ENCODE measurements at places on chromosomes 1 and 21.

DNA sequence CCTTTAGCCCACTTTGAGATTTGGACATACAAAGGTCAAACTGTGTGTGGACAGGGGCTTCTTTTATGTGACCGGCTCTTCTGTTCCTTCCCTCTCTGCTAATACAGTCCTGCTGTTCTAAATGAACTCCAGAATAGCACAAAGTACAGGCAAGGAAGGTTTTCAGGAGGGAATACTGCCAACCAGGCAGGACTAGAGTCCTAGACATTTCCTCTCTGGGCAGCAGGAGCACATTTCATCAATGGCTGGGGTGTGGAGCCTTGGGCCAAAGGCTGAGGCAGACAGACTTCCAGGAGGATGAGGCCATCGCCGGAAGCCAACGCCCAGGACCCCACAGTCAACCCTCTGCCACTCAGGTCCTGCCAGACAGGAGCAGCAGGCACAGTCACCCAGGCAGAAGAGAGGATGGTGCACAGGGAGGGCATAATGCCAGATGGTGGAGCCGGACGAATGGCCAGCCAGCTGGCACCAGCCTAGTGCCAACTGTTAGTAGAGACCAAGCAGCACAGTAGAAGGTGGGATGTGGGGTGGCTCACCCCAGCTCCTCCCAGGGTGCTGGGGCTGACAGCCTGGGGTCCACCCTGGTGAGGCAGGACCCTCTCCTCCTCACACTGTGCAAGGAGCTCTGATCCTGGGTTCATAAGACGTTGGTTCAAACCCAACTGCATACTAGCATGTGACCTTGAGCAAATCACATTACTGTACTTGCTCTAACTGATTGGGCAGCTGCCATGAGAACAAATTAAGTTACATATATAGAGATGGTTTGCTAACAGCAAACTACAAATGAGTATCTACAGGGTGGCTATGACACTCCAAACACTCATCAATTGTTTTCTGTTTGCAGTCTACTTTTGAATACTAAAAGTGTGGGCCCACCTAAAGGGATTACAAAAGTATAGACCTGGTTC, 410.7 kb downstream of the SIPA1L2 start:
- no peak for DNase-seq

GRCh38 chr1:27010226-27010994, 2.2 kb downstream of the TENT5B start:
- no peak for DNase-seq

DNA sequence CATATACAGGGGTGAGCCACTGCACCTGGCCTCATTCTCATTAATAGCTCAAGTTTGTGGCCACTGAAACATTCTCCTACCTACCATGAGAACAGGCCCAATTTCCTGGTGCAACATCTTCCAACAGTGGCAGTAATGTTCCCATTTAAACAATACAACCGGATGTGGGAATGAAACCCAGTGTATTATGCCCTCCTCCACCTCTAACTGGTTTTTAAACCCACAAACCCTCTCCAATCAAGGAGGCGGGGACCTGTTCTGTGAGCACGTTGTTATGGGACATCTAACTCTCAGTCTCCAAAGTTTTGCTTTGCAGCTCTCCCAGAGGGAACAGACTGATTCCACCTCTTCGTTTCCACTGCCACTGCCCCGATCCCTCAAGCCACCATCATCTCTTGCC, 2.6 kb downstream of the CTNNBIP1 start:
- no peak for DNase-seq

GRCh38 chr1:155910621-155911121, 478 bp downstream of the RIT1 start:
- DNase-seq = peak; percentile 38

DNA sequence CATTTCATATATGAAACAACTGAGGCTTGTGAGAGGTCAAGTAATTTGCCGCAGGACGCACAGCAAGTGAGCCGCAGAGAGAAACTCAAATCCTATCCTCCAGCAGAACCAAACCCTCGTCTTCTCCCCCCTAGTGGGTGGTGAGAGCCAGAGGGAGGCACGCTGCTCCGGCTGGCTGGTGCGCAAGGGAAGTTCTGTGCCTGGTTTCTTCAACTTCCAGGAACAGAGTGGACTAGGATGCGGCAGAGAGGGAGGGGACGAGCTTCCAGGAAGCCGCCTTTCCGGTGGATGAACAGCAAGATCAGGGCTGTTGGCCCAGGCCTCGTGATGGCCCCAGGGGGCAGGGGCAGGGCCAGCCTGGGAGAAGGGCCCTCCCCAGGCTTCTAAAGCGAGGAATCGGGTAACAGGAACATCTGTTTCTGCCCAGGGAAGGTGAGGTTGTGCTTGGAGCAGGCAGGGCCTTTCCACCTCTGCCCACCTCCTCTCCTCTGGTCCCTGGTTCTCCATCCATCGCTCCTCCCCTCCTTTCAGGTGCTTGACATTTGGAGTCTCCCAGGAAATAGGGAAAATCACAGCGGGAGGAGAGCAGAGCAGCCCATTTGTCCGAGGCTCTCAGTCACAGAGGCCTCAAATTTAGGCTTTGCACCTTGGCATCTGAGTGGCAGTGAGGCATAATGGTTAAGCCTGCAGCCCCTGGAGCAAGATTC, 16.8 kb upstream of the PDIK1L start:
- peak; percentile 24 for DNase-seq

DNA sequence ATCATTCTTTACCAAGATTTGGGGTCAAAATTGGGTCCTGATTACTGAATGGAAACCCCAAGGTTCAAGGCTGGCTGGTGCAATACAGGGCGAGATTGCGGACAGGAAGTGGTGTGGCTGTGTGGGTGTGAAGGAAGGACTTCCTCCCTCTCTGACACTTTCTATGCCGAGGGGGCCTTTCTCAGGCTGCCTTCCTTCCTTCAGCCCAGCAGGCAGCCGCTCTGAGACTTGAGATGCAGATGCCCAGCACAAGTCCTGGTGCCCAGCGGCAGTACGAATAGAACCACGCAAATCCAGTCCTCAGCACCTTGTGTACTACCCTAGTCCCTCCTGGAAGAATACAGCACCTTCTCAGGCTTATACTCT, 16.3 kb downstream of the BATF3 start:
- no peak for DNase-seq

DNA sequence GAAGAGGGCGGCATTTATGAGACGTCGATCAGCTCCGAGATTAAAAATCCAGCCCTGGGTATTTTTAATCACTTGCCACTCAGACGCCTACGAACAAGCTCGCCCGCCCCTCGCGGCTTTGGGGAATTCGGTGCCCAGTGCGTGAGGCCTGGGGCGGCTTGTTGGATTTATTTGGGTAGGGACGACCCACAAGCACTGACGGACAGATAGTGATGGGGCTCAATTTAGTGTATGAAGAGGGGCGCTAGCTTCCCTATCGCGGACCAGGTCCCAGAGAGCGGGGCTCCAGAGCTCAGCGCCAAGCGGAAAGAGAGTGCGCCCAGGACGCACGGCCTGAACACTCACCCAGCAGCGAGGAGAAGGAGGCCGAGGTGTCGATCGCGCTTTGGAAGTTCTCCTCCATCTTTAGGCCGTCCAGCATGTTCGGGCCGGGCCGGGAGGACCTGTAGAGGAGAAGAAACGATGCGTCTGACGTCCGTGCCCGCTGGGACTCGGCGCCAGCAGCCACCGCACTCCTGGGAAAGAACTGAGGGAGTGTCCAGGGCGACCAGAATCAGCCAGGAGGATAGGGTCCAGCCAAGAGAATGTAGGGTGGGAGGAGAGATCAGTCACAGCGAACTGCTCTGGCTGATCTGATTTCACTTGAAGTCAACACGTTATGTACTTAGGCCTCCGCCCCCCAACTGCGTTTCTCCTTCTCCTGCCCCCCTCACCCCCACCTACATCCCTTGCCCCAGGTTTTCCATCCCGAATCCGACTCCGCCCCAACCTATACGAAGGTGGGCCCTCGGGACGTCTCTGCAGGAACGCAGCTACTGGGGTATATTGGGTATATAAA, 1.2 kb downstream of the LMX1A start:
- DNase-seq = no peak

DNA sequence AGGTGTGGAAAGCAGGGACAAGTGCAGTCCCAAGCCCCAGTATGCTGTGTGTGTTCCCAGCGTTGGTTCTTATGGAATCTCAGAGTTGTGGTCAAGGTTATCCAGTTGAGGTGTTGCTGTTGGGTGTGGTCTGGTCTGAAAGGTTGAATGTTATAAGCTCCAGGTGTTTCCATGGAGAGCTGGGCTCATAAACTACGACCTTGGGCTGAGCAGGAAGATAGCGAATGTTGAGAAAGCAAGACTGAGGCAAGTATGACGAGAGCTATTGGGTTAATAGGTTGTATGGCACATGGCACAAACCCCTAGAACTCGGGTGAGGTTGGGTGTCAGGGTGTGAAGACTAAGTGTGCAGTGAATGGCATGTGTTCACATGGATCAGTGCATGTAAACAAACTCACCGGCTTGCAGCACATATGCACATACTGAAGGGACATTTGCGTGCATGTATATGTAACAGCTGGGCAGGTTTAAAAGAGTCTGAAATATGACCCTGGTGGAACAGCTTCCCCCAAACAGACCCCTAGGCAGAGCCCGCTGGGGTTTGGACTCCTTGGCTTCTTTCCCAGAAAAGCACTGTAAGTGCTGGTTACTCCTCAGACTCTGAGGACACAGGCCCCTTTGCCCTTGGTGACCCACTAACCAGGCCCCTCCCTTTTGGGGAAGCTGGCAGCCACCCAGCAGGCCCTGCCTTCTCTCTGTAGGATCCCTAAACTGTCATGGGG, 117.5 kb downstream of the NAV1 start:
- peak; percentile 83 for DNase-seq

- no peak for DNase-seq
Measured at GRCh38 chr1:29475326-29475725, 239.0 kb downstream of the PTPRU start.

DNA sequence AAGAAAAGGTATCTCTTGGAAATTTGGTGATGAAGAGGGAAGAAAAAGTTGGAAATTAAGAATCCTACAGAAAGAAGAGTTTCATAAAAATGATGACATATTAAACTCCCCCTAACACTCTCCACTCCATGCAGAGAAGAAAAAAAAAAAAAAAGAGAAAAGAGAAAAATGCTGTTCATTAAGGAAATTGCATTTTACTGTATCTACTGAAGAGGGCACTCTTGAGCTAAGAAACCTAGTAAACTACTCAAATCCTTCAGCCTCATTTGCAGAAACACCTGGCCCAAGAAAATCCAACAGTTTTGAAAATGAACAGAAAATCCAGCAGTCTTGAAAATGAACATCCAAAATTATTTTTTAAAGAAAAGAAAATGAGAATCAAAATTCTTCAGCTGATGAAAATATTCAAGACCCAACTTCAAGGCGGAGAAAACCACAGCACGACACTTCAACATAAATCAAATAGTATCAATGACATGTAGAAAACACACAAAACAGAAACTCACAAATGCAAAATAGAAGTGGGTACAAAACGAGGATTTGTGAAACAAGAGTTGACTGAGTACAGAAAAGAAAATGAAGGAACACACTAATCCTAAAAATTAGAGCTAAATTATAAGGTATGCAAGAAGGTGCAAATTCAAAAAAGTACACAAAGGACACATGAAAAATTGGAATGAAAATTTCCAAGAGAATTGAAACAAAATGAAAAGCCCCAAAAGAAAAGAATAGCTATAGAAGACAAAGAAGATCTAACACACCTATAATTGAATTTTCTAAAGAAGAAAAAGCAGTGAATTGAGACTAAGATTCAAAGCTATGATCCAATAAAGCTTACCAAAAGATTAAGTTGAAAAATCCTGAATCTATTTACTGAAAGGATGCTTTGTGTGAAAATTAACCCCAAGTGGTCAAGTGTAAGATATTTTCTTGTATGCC, 73.2 kb upstream of the DNAJC6 start:
- DNase-seq = peak; percentile 42

GRCh38 chr21:15084668-15085067, 19.9 kb upstream of the NRIP1 start:
- no peak for DNase-seq

DNA sequence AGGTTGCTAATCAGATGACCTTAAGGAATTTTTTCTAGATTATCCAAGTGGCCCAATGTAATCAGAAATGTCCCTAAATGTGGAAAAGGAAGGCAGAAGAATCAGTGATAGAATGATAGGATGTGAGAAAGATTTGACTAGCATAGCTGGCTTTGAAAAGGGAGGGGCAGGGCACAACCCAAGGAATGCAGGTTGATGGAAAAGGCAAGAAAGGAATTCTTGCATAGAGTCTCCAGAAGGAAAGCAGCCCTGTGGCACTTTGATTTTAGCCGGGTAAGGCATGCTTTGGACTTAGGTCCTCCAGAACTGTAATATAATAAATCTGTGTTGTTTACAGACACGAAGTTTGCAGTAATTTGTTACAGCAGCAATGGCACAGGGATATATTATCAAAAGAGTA, 375.7 kb upstream of the B3GALT2 start:
- DNase-seq = no peak

DNA sequence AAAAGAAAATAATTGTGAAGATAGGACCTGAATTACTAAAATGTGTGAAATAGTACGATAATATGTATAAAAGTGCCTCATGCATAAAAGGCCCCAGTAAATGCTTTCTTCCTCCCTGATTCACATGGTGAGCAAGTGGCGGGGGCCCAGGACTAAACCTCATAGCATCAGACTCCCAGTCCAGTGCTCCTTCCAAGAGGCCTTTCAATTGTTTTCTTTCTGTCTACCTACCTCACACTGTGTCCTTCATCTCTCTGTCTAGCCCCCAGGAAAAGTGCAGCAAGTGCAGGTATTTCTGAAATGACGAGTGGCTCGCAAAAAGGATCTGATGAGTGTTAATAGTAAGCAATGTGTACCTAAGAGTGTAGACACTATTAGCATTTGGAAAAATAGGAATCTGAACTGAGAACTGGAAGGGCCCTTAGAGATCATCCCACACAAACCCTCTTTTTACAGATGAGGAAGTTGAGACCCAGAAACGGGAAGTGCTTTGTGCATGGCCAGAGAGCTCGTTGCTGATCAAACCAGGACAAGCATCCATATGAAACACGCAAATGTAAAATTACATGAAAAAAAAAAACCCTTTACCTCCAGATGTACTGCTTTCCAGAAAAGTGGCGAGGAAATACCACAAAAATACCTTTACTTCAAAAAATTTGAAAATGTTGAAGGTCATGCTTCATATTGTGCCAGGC, 118.2 kb upstream of the HOOK1 start:
- no peak for DNase-seq

GRCh38 chr1:231432996-231433395, 10.9 kb upstream of the EGLN1 start:
- no peak for DNase-seq

- DNase-seq = no peak
Measured at GRCh38 chr1:195733408-195733807, 874.8 kb downstream of the KCNT2 start.

All from COR-L47 (cell line).